IMR-90 (cell line): ENCODE measurements at places on chromosomes 3 and 15. TPM values are rescaled to one million over a fixed set of nuclear protein-coding genes. Genes with fewer than 3 reads are reported as not detected.

The GP9 gene
- polyA plus RNA-seq: not detected in 2 replicates

The SPTSSB gene
- not detected in 2 replicates for polyA plus RNA-seq

The SAXO2 gene
- 0.14 and 0.42 TPM in 2 replicates for polyA plus RNA-seq

The MYO5A gene
- polyA plus RNA-seq: 17.5 and 19.4 TPM in 2 replicates

The PPP1R14D gene
- not detected in 2 replicates for polyA plus RNA-seq

The CYFIP1 gene
- polyA plus RNA-seq: 51.4 and 58.4 TPM in 2 replicates

The SEMA3B gene
- 29.3 and 34.3 TPM in 2 replicates for polyA plus RNA-seq

The CCDC39 gene
- polyA plus RNA-seq: not detected in 2 replicates

The IQCF5 gene
- polyA plus RNA-seq: not detected in 2 replicates

The SLC12A1 gene
- polyA plus RNA-seq: not detected in 2 replicates

The CADPS gene
- polyA plus RNA-seq: not detected in 2 replicates

The FANCD2 gene
- 7.2 and 8.9 TPM in 2 replicates for polyA plus RNA-seq

The CPEB1 gene
- polyA plus RNA-seq: 7.8 and 8.9 TPM in 2 replicates

The KCNH8 gene
- not detected in 2 replicates for polyA plus RNA-seq
